ENCODE measurements at places on chromosomes 5 and 9.

DNA sequence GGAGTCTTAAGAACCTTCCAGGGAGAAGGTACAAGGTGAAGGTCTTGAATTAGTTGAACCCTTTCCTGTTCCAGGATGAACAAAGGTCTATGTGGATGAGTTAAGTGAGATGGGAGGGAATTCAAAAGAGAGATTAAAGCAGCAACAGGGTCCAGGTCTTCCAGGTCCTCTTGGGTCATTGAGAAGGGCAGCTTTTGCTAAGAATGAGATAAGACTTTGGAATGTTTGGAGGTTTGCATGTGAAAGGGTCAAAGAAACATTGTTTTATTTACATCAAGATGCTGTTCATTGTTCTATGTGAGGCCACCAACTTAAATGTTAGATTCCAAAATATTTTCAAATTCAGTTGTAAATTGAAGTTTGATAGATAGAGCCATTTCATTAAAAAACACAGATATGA lies 463.9 kb downstream of the ANXA1 start:
- H3K4me3 ChIP-seq = no peak overlapping the region
- H3K36me3 ChIP-seq = no peaks in the 10 kb centered on the region
- no peak overlapping the region for H3K27ac ChIP-seq

GRCh38 chr5:68122439-68123328 lies 92.9 kb upstream of the PIK3R1 start:
- no peak overlapping the region for H3K27ac ChIP-seq
- no peaks in the 10 kb centered on the region for H3K36me3 ChIP-seq
- H3K4me1 ChIP-seq = peaks cover 16% of the 10 kb centered on the region
- H3K27me3 ChIP-seq = peaks cover 34% of the 10 kb centered on the region
- H3K4me3 ChIP-seq = no peak overlapping the region

DNA sequence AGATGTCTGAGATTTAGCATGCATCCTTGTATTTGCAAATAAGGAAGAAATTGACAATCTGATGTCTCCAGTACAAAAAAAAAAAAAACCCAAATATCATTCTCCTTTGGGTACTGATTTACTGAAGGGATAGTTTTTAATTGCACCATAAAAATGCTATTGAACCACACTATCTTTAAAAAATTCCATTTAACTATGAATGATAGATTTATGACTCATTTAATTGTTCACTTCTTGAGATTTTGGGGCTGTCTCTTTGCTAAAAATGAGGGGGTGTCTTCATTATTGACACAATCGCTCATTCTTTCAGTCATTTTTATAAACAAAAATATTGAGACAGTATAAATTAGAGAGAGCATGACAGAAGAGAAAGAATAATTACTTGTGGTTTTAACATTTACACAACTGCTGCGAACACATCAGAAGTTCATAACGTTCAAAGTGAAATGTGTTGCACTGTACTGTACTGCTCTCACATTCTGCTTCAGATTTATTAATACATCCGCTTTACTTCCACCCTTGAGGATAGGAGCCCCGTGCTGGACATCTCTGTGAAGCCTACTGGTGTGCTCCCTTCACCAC lies 142.3 kb downstream of the MEF2C start:
- H3K36me3 ChIP-seq = no peaks in the 10 kb centered on the region
- no peaks in the 10 kb centered on the region for H3K4me1 ChIP-seq
- H3K27me3 ChIP-seq = peaks cover 24% of the 10 kb centered on the region
- H3K4me3 ChIP-seq = no peak overlapping the region
- H3K27ac ChIP-seq = no peak overlapping the region

DNA sequence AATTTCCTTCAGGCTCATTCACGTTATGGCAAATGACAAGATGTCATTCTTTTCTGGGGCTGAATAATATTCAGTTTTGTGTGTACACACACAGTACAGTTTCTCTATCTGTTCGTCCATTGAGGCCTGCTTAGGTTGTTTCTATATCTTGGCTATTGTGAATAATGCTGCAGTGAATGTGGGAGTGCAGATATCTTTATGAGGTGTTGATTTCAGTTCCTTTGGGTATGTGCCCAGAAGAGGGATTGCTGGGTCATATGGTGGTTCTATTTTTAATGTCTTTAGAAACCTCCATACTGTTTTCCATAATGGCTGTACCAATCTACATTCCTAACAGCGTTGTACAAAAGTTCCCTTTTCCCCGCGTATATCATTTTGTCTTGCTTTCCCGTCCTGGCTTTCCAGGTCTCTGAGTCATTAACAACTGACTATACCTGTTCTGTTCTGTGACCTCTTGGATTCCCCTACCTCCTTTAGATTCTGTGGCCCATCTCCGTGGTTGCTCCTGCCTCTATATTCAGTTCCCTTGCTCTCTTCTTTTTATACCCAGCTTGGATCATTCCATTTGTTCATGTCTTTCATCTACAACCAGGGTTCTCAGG lies 6.8 kb downstream of the SNX30 start:
- peaks cover 9% of the 10 kb centered on the region for H3K36me3 ChIP-seq
- no peaks in the 10 kb centered on the region for H3K27me3 ChIP-seq
- no peak overlapping the region for H3K27ac ChIP-seq

GRCh38 chr5:95823738-95824609 lies 1.4 kb upstream of the GLRX start:
- H3K27ac ChIP-seq = peak overlapping the region; percentile 93
- peaks cover 60% of the 10 kb centered on the region for H3K4me1 ChIP-seq
- peaks cover 8% of the 10 kb centered on the region for H3K36me3 ChIP-seq
- H3K27me3 ChIP-seq = no peaks in the 10 kb centered on the region
- peak; percentile 84 for DNase-seq

DNA sequence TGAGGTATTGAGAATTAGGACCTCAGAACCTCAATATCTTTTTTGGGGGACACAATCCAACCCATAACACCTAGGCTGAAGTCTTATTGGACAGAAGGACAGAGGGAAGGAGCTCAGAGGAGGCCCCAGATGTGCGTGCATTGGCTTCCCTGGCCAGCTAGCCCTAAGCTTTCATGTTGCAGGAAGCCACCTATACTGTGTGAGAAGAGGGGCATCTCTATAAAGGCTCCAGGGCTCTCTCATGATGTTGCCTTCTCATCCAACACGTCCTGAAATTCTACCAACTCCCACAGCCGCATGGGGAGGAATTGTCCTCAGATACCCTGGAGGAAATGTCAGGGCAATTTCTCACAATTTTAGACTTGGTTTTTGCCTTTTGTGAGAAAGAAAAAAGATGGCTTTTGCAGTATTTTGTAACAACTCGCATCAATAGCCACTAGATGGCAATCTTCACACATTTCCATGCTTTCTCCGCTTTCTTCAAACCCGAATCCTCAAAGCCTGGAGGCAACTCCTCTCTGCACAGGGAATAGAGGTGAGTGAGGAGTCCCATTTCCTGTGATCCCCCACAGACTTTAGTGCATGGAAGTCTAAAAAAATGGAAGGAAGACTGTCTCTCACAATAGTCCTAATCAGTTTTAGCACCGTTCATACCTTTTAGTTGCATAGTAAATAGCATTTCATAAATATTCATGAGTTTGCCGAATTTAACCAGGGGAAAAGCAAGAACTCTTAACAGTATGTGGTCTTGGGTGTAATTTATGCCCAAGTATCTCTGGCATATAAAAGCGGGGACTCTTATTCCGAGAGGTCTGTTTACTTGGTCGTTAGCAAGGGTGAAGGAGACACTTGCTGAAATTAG lies 7.4 kb upstream of the PPP3R2 start:
- peaks cover 11% of the 10 kb centered on the region for H3K27me3 ChIP-seq
- H3K36me3 ChIP-seq = no peaks in the 10 kb centered on the region
- H3K4me1 ChIP-seq = no peaks in the 10 kb centered on the region
- DNase-seq = peak; percentile 12

- no peak overlapping the region for H3K4me3 ChIP-seq
- no peak overlapping the region for H3K27ac ChIP-seq
- H3K4me1 ChIP-seq = peaks cover 2% of the 10 kb centered on the region
- DNase-seq = no peak
Observed at GRCh38 chr9:14350754-14351153, 36.8 kb upstream of the NFIB start.

- H3K27ac ChIP-seq = no peak overlapping the region
- peaks cover 17% of the 10 kb centered on the region for H3K27me3 ChIP-seq
- no peaks in the 10 kb centered on the region for H3K36me3 ChIP-seq
Observed at GRCh38 chr5:123132316-123132715, 43.3 kb downstream of the PRDM6 start.

- no peak for DNase-seq
- no peaks in the 10 kb centered on the region for H3K4me1 ChIP-seq
- H3K4me3 ChIP-seq = no peak overlapping the region
- H3K27ac ChIP-seq = no peak overlapping the region
- H3K36me3 ChIP-seq = no peaks in the 10 kb centered on the region
Observed at GRCh38 chr5:148972974-148973374, 89.9 kb downstream of the SH3TC2 start.

- H3K4me1 ChIP-seq = peaks cover 1% of the 10 kb centered on the region
- peaks cover 38% of the 10 kb centered on the region for H3K27me3 ChIP-seq
- no peak for DNase-seq
- no peaks in the 10 kb centered on the region for H3K36me3 ChIP-seq
- no peak overlapping the region for H3K27ac ChIP-seq
- no peak overlapping the region for H3K4me3 ChIP-seq
Observed at GRCh38 chr9:20634895-20635294, 12.6 kb upstream of the MLLT3 start.

Measured in activated CD4-positive, alpha-beta T cell treated with anti-CD3 and anti-CD28 coated beads, Interleukin-2, amount 10 ng/mL, durations not matched to agents 7 days and 5 days (primary cell).